Fibroblast of lung (primary cell): ENCODE measurements at places on chromosomes 7 and 10.

DNA sequence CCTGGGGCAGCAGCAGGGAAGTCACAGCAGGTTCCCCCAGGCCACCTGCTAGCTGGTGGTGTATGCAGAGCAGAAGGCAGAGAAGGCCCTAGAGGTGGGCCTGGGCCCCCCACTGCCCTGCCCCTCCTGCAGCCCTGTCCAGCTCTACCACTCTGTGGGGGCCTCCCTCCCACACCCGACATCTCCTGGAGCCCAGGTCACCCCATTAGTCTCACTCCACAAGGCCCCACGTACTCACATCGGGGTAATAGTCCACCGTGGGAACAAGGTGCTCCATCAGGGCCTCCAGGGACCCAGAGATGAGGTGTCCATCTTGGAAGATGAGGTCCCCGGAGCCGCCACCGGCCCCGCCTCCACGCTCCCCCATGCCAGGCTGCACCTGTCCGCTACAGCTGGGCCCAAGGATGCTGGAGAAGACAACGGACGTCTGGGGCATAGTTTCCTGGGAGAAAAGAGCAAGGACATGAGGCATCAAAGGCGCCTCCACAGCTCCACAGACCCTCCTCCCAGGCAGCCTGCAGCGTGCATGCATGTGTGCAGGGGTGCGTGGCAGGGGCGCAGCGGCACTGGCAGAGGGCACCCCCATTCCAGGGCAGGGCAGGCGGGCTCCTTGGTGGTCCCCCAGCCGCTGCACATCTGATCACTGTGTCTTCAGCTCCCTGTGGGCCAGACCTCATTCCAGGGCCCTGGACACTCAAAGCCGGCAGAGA is 61.0 kb downstream of the RASGEF1A start:
- no peak for DNase-seq

DNA sequence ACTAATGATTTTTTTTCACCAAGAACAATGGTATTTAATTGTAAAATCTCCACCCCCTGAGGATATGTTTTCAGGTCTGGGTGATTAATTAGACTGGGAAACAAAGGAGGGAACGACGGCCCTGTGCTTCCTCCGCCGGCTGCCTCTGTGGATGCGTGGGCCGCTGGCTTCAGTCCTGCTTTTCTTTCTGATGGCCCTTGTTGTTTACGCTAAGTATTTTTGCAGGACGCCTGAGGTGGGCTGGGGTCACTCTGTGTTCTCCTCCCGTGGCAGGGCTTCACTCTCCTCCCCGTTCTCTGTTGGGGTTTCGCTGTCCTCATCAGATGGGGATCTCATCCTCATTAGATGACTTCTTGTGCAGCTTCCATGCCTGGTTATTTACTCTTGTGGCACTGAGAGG is 5.2 kb upstream of the ACBD5 start:
- no peak for DNase-seq

DNA sequence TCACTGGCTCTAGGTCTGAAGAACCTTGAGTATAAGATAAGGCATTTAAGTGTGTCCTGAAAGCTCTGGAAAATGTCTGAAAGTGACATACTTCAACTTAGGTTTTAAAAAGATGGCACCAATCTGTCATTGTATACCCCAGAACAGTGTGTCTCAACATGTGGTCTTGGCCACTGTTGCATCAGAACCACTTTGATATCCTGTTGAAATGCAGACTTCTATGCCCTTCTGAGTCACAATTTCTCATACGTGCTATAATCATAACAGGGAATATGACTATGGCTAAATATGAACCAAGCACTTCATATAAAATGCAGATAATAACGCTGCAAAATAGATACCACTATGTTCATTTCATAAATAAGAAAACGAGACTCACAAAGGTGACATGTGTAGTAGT is 38.0 kb upstream of the GPAM start:
- DNase-seq, result no peak

- no peak for DNase-seq
Measured at GRCh38 chr7:158256091-158256816, 331.4 kb downstream of the PTPRN2 start.
